ENCODE measurements at places on chromosomes 13 and 19. TPM values are rescaled to one million over a fixed set of nuclear protein-coding genes. Genes with fewer than 3 reads are reported as not detected.

Gene SMARCA4
- 35.4 TPM for total RNA-seq

Gene ZNF99
- total RNA-seq = 0.09 TPM

Gene PEAK3
- 0.67 TPM for total RNA-seq

Gene SSC5D
- 0.19 TPM for total RNA-seq

Gene HSD17B14
- 3.7 TPM for total RNA-seq

Gene AMER2
- not detected for total RNA-seq

Gene FUZ
- 3.8 TPM for total RNA-seq

Gene TSHZ3
- 0.61 TPM for total RNA-seq

Gene ZNF442
- 2.8 TPM for total RNA-seq

Gene ZNF44
- total RNA-seq = 17.9 TPM

Gene RNASEH2A
- 17.5 TPM for total RNA-seq

Gene TRPM4
- 11.0 TPM for total RNA-seq

Gene ZNF625
- total RNA-seq = 3.8 TPM

Gene NRTN
- total RNA-seq = 3.3 TPM

Gene DIRAS1
- 0.08 TPM for total RNA-seq

Gene UCHL3
- 15.6 TPM for total RNA-seq

Gene ICAM1
- total RNA-seq = 26.3 TPM

Gene NLRP5
- not detected for total RNA-seq

Gene RPL21
- total RNA-seq = 206 TPM

Gene SIGLEC12
- total RNA-seq = 0.84 TPM

Gene RAP2A
- 9.5 TPM for total RNA-seq

Gene CLIP3
- total RNA-seq = 0.59 TPM

Gene SPACA6
- total RNA-seq = 2.5 TPM

Gene ZNF486
- total RNA-seq = 2.8 TPM

Gene OR10H2
- total RNA-seq = not detected

Gene WDR87
- total RNA-seq = not detected

Gene ZNF844
- total RNA-seq = 4.4 TPM

Gene NUP58
- total RNA-seq = 43.3 TPM

Gene SYT3
- total RNA-seq = not detected

Gene SPHK2
- 10.2 TPM for total RNA-seq

Gene MBD3L5
- not detected for total RNA-seq

Gene PTGIR
- 1.4 TPM for total RNA-seq

Gene RGCC
- total RNA-seq = 96.7 TPM

Gene RFXANK
- 8.9 TPM for total RNA-seq

Gene ZNF730
- 0.08 TPM for total RNA-seq

Gene ZNF490
- 6.1 TPM for total RNA-seq

Gene ZNF729
- not detected for total RNA-seq

Gene KIR3DL1
- 0.08 TPM for total RNA-seq

Gene SUGT1
- 24.4 TPM for total RNA-seq

Gene GAPDHS
- total RNA-seq = not detected

Gene MEIOSIN
- not detected for total RNA-seq

Gene ZNF560
- total RNA-seq = not detected

Gene SHC2
- 15.6 TPM for total RNA-seq

All from liver (tissue), 10 donors.